Osteocyte (in vitro differentiated cells): ENCODE measurements at places on chromosomes 12 and 14.

DNA sequence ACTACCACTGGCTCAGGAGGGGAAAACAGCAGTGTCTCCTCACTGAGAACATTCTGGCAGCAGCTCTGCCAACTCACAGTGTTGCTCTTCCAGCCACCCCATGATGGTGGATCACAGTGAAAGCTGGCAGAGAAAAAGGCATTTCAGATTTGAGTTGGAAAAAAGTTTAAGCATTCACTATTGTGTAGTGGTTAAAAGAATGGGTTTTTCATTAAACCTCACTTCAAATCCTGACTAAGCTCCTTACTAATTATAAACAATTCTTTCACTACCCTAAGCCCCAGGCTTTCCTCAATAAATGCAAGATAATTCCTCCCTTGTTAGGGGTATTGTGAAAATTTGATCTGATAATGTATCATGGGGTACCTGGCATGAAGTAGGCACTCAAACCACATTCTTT lies 518.1 kb downstream of the SNAPC1 start:
- DNase-seq, result no peak

DNA sequence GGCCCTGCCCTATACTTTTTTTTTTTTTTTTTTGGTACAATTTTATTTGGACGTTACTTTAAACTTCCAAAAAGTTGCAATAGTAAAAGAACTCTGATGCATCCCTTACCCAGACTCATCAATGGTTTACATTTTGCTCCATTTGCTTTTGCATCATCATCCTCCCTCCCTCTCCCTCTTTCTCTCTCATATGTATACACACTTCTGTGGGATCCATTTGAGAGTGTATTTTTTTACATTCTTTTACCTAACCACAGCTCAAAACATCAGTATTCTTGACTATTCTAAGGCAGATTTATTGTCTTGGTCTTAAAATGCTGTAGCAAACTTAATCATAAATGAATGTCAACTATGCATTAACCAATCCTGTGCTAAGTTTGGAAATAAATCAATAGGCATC lies 111.6 kb downstream of the PRICKLE1 start:
- DNase-seq, result no peak

- no peak for DNase-seq
Measured at GRCh38 chr12:97751704-97752103, 289.1 kb downstream of the RMST start.

DNA sequence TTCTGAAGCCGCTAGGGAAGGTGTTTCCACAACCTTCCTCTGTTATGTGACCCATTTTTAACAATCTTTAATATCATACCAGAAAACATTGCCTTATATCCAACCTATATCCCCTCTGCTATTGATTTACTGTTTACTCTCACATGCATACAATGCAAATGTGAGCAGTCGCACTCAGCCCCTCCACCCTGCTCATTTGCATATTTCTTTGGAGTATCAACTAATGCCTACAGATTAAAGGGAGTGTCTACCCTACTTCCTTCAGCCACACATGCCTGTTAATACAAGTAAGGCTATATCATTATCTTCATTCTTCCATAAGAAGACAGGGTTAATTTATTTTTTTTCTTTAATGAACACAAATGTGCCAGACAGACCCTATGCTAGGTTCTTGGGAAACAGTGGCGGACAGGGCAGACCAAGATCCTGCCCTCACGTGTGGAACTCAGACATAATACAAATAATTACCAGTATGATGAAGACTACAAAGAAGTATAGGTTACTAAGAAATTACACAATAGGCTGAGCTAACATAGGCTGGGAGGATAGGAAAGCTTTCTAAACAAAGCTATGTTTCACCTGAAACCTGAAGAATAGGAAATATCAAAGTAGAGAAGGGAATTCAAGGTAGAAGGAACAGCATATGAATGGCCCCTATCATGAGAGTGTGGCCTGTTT lies 107.3 kb upstream of the MDM1 start:
- DNase-seq, result no peak

GRCh38 chr12:118035190-118036041 lies 18.9 kb downstream of the RFC5 start:
- no peak for DNase-seq

- DNase-seq, result peak; percentile 71
Measured at GRCh38 chr14:104444159-104445030, 135.2 kb upstream of the C14orf180 start.

DNA sequence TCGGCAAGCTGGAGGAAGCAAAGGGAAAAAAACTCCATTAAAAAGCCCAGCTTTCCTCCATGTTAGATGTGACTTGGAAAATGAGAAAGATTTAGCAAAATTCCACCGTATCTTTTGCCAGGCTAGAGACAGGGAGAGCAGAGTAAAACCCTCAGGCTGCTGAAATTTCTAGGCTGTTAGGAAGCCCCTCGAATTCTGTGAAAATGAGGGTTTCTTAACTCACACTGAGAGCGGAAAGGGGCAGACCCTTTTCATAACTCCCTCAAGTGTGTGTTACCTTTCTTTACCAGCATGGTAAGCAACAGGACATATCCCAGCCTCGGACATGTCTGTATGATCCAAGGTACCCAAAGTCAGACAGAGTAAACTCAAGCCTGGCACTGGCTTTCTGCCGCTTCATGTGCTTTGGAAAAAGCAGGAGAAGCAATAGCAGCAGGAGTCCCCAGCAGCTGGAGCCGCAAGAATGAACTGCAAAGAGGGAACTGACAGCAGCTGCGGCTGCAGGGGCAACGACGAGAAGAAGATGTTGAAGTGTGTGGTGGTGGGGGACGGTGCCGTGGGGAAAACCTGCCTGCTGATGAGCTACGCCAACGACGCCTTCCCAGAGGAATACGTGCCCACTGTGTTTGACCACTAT lies at the start of gene RHOJ:
Gene RHOJ, plus strand, starts transcription at position 37 of the 637 bp plus-strand sequence. Its CDS starts 427 bp downstream, at position 464.
- no peak for DNase-seq

DNA sequence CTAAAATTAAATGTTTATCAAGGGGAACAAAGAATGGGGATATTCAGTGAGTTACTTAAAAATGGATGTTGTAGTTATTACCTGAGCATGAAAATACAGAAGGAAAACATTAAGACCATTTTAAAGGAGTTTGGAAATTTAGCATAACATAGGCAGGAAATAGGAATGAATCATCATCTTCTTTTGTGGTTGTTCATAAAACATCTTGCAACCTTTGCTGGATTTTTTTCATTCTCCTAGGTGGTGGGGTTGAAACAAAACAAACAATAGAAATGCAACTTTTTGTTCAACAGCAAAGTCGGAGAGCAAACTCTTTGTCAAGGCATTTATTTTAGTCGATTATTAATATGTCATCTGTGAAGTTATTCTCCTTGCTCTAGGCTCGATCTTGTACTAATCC lies 275.1 kb downstream of the IPO8 start:
- no peak for DNase-seq
